Stomach (tissue), 19 donors: ENCODE measurements at places on chromosomes 7 and 10. TPM values are rescaled to one million over a fixed set of nuclear protein-coding genes. Genes with fewer than 3 reads are reported as not detected.

Gene CEP55
- total RNA-seq: not detected

Gene ALOX5
- 39.6 TPM for total RNA-seq

Gene HTR5A
- not detected for total RNA-seq

Gene OR2A7
- 68.8 TPM for total RNA-seq
